Brain pericyte (primary cell): ENCODE measurements at places on chromosomes 3 and 15.

GRCh38 chr15:30870681-30871080 lies 33.0 kb upstream of the FAN1 start:
- no peak for DNase-seq

GRCh38 chr3:177482048-177482691 lies 284.9 kb upstream of the TBL1XR1 start:
- DNase-seq, result no peak

DNA sequence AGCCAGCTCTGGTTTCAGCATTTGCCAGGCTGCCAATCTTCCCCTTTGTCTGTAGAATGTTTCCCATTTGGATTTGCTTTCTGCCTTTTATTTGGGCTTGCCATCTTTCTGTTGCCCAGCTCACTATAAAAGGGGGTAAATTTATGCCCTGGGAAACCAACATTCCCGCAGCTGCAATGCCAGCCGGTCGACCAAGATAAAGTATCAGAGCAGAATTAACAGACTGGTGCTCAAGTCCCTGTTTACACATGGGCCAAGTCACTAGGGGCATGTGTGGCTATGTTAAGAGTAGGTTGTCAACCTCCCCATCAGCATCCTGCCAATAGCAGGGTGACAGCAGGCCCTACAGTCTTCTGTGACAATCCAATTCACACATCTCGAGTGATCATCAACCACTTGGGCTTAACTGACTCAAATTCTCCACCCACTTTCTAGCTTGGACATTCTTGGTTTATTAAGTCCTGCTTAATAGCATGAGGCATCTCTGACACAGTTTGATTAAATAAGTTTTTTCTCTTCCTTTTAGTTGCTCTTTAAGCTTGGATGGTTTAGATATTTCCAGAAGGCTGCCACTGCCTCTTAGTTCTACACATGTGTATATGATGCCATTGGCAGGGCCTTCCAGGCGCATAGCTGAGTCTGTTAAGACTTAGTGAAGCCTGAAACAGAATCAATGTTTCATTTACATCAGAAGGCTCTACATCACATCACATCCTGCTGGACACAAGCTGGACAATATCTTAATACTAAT lies 24.1 kb upstream of the VEPH1 start:
- no peak for DNase-seq

- no peak for DNase-seq
Measured at GRCh38 chr15:88401996-88402656, 65.1 kb downstream of the MRPL46 start.

GRCh38 chr3:10504171-10505049 lies 976 bp downstream of the ATP2B2 start:
- no peak for DNase-seq

- peak; percentile 38 for DNase-seq
Measured at GRCh38 chr3:120093911-120094775, at the start of gene GSK3B. Gene GSK3B, minus strand, starts transcription at chr3:120094447. Its CDS starts 1,013 bp downstream, at chr3:120093434.

- DNase-seq, result no peak
Measured at GRCh38 chr3:187741403-187742350, 3.6 kb downstream of the BCL6 start.

GRCh38 chr3:12707449-12707848 lies 43.5 kb upstream of the RAF1 start:
- DNase-seq, result no peak

DNA sequence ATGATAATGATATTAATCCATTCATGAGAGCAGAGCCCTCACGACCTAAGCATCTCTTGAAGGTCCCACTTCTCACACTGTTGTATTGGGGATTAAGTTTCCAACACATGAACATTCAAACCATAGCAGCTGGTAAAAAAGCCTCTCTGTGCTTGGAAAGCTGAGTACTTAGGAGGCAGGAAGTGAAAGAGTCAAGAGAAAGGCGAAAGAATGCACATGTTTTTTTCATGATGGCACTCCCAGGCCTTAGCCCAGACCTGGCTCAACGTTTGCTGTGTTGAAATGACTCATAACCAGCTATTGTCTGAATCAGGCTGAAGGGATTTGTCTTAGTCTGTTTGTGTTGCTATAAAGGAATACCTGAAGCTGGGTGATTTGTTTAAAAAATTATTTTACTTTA lies 84.4 kb upstream of the RGMA start:
- DNase-seq, result no peak

DNA sequence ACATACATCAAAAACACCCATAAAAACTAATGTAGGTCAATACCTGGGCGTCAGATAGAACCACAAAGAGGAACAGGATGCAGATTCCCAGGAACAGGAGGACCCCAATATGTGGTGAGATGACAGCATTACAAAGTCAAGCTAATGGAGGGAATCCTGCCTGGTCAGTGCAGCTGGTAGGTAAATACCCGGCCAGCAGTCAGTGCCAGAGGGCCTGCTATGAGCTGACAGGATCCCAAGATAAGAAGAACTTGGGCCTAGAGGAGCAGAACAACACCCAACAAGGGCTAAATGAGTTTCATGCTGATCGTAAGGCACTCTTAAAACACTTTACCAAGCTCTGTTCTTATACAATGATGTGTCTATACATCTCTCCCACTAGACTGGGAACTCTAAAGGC lies 61.2 kb upstream of the KCNMB2 start:
- DNase-seq, result no peak

DNA sequence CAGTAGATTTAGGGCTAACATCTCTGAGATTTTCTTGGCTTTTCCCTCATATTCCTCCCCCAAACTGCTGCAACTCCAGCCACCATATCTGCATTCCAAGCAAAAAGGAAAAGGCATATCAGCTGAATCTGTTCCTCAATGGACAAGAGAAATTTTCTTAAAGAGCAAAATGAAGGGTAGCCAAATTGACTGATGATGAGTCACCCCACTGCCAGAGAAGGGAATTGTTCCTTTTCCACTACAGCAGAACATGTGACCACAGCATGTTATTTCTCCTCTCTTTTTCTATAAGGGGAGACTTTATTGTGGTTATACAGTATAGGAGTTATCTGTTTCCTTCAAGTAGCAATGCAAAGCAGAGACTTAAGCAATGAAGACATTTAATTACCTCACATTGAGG lies 172.5 kb downstream of the MTHFS start:
- no peak for DNase-seq

GRCh38 chr3:117439812-117440211 lies 730.2 kb downstream of the TUSC7 start:
- DNase-seq, result no peak

- no peak for DNase-seq
Measured at GRCh38 chr3:126375835-126376331, 18.7 kb upstream of the KLF15 start.

- DNase-seq, result no peak
Measured at GRCh38 chr3:33184863-33185262, 33.7 kb downstream of the SUSD5 start.

DNA sequence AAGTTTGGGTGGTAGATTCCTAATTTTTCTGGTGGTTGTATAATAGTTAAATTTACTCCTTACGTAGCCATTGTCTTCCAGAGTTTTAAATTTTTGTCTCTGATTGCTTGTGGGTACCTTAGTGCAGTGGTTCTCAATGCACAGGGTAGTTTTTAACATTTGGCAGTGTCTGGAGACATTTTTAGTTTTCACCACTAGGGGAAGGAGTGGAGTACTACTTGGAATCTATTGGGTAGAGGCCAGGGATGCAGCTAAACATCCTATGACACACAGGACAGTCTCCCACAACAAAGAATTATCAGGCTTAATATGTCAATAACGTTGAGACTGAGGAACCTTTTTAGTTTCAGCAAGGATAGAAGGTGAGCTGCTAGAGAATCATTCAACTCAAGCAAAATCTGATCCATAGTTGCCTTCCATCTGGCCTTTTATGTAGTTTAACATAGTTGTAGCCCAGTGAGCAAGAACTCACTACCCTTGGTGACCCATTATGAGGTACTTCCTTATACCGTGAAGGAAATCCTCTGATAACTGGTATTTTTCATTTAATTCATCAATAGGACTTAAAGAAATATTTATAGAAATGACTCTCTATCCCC lies 8.6 kb upstream of the STX19 start:
- no peak for DNase-seq

DNA sequence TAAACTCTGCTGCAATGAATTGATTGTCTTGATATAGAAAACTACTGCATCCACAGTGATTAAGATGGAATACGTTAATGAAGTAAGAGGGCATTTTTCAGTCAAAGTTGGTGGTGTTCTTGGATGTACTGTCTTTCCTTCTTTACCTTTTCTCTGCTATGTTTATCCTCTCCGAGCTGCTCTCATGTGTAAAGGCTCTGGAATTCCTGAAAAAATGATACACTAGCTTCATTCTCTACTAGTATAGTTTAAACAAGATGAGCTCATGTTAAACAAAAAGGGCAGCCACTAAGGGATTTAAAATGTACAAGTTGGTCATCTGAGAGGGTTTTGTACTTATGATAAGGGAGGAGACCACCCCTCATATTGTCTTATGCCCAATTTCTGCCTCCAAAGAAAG lies 504.6 kb upstream of the NECTIN3 start:
- DNase-seq, result no peak

DNA sequence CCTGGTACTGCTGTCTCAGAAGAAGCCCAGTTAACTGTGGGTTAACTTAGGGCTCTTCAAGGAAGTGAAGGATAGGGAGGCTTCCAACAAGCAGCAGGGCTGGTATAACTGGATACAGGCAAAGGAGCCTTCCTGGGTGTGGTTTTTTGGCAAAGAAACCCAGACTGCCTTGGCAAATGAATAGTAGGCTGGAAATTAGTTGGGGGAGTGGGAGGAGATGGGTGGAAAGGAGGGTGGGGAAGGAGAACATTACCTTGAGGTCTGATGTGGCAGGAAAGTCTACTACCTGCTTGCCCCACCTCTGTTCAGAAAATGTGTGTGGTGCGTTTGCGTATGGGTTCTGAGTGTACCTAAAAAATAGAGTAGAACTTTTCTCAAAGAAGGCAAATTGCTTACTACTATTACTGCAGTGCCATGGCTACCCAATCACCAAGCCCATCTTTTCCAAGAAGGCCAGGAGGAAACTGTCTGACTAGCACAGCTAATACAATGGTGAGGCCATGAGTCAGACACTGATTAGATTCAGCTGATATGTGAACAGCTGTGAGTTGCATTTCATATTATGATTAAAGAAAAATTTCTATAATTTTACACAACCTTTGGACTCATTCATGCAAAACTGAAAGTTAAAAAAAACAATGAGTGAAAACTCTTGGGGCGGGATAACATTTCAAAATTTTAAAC lies 55.2 kb downstream of the SPTSSB start:
- no peak for DNase-seq

GRCh38 chr3:12471241-12471640 lies 13.0 kb upstream of the TSEN2 start:
- DNase-seq, result no peak

- DNase-seq, result no peak
Measured at GRCh38 chr15:69392352-69392751, 21.8 kb upstream of the KIF23 start.

- DNase-seq, result no peak
Measured at GRCh38 chr3:100656945-100657344, 47.5 kb downstream of the ADGRG7 start.

- DNase-seq, result no peak
Measured at GRCh38 chr15:91200101-91200754, 100.2 kb downstream of the SV2B start.

GRCh38 chr15:20353966-20354883 lies 187.4 kb downstream of the GOLGA6L6 start:
- DNase-seq, result no peak

DNA sequence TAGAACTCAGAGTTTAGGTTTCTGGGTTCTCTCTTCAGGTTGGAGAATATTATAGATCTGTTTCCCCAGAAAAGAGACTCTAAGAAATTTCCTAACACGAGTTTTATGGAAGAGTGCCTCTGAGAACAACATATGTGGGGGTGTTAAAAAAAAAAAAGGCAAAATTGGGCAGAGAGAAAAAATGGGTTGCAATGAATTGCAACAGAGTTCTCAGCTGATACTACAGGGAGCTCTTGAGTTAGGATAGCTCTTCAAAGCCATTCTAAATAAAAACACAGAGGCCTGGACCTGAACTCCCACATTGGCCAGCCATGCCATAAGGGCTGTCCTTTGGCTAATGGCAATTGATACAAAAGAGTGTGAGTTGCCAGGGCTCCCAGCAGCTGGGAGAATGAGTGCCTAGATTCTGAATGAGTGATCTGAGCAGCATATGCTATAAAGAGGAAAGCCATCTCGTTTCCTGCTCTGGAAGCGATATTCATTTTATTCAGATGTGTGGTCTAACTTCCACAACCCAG lies 20.1 kb upstream of the UBE2E2 start:
- no peak for DNase-seq
